NK-92 treated with Interleukin-12 subunit alpha and Interleukin-12 subunit beta, amount 100 ng/mL, for 24 hours (cell line): ENCODE measurements at places on chromosomes 2 and 18.

DNA sequence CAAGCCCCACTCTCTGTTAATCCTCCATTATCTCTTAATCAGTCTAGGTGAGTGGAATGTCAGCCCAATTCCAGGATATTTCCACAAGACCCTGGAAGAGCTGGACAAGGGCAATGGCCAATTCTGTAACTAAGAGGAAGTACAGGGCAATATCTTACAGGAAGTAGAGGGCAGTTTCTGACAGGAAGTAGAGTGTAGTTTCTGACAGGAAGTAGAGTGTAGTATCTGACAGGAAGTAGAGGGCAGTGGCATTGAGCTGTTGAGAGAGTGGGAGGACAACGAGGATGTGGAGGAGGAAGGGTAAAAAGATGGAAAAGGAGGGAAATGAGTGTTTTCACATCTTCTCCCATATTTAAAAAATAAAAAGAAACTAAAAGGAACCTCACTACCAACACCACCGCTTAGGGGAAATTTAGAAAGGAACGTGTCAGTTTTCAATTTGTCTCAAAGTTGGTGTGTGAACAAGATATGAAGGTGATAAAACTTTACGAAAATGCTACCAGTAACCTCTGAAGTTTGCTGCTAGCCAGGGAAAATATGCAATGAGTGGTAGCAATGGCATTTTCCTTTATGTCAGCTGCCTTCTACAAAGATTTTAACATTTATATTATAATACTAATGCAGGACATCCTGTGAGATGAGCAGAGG lies 430.9 kb upstream of the HNRNPA3 start:
- DNase-seq: no peak

GRCh38 chr2:167471332-167471731 lies 583.1 kb downstream of the XIRP2 start:
- no peak for DNase-seq

DNA sequence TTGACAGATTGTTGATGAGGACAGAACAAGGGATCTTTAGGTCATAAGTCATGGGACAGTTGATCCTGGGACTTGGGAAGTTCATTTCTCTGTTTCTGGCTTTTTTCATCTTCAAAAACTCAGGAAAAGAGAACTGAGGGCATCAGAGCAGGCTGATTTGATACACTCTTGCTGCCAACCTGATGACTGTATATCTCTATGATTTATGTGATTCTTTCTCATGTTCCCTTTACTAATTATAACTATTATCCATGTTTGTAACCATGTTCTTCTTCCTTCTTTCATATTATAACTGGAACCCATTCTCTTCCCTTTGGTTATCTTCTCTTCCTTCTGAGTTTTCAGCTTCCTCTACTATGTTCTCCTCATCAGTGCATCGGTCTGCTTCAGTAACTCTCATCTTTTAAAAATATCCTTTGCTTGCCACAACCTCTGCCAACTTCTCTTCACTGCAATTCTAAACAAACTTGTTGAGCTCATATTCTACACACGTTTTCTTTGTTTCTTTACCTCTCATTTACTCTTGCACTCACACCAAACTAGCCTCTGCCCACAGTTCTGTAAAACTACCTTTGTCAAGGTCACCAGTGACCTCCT lies 13.5 kb downstream of the RASGRP3 start:
- no peak for DNase-seq

GRCh38 chr2:209451209-209451834 lies 27.5 kb downstream of the MAP2 start:
- no peak for DNase-seq

- no peak for DNase-seq
These were observed 338.8 kb downstream of the AGPS start for GRCh38 chr2:177731384-177731783.

GRCh38 chr2:182585001-182585400 lies 131.1 kb upstream of the DNAJC10 start:
- DNase-seq: no peak

DNA sequence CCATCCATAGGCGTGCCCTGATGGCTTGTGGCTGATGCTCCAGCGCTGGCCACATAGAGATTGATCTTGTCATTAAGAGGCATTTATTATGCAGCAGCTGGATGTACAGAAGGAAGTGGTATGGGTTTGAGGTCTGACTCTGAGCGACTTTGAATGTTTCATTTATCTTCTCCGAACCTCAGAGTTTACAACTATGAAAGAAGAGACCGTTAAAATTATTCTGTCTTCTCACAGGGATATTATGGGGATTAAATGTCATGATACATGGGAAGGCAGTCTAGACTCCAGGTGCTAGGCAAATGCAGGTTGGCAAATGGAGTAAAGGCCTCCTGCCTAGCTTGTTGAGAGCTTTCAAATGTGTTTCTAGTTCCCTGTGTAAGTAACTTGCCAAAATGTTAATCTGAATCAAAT lies 30.3 kb downstream of the MOGAT1 start:
- DNase-seq: no peak
